ENCODE measurements at places on chromosomes 11 and 22.
A peak's percentile ranks its signal among the peaks of the same experiment; 100 is the strongest.

GRCh38 chr11:128552783-128553661 lies 34.3 kb downstream of the ETS1 start:
- H3K27ac ChIP-seq, result peak overlapping the region; percentile 19
- no peaks in the 10 kb centered on the region for H3K27me3 ChIP-seq
- peaks cover 7% of the 10 kb centered on the region for H3K4me1 ChIP-seq
- peak; percentile 85 for DNase-seq
- no peaks in the 10 kb centered on the region for H3K36me3 ChIP-seq

- H3K27me3 ChIP-seq, result no peaks in the 10 kb centered on the region
- H3K27ac ChIP-seq, result no peak overlapping the region
- no peak overlapping the region for H3K4me3 ChIP-seq
- H3K4me1 ChIP-seq, result peaks cover 30% of the 10 kb centered on the region
Observed at GRCh38 chr11:35359321-35360054, 59.9 kb downstream of the SLC1A2 start.

GRCh38 chr11:101840704-101841103 lies 74.1 kb upstream of the CEP126 start:
- H3K36me3 ChIP-seq, result no peaks in the 10 kb centered on the region
- no peaks in the 10 kb centered on the region for H3K4me1 ChIP-seq
- DNase-seq, result no peak
- H3K27ac ChIP-seq, result no peak overlapping the region
- H3K4me3 ChIP-seq, result no peak overlapping the region
- no peaks in the 10 kb centered on the region for H3K27me3 ChIP-seq

- peak; percentile 34 for DNase-seq
- H3K27ac ChIP-seq, result no peak overlapping the region
- no peaks in the 10 kb centered on the region for H3K36me3 ChIP-seq
- H3K4me3 ChIP-seq, result no peak overlapping the region
- no peaks in the 10 kb centered on the region for H3K27me3 ChIP-seq
Observed at GRCh38 chr11:104333977-104334376, 170.0 kb upstream of the PDGFD start.

All from GM23248 (cell line).